Stomach (tissue), 19 donors: ENCODE measurements at places on chromosomes 1 and 21. TPM values are rescaled to one million over a fixed set of nuclear protein-coding genes. Genes with fewer than 3 reads are reported as not detected.
A peak's percentile ranks its signal among the peaks of the same experiment; 100 is the strongest.

COL11A1 gene
- not detected for total RNA-seq

GRCh38 chr1:86466986-86467385 lies 1.7 kb upstream of the CLCA1 start:
- DNase-seq: no peak

LRIF1 gene
- 4.8 TPM for total RNA-seq

DNA sequence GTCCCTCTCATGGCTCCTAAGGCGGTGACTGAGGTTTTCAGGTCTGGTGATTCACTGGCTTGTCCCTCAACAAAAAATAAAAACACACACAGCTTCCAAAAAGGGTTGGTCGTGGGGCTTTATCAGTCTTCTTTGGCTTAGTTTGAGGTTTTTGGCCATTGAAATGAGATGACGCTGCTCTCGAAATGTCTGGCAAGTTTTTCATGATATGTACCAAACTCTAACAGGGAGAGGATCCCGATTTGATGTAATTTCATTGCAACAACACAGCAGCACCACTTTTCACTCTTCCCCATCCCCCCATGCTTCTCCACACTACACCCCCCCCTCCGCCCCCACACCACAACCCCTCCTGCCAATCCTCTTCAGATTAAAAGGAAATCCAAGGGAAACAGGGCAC lies 187.1 kb upstream of the NFIA start:
- no peak for DNase-seq

GRCh38 chr1:89941110-89941766 lies 53.7 kb upstream of the ZNF326 start:
- no peak for DNase-seq

DNA sequence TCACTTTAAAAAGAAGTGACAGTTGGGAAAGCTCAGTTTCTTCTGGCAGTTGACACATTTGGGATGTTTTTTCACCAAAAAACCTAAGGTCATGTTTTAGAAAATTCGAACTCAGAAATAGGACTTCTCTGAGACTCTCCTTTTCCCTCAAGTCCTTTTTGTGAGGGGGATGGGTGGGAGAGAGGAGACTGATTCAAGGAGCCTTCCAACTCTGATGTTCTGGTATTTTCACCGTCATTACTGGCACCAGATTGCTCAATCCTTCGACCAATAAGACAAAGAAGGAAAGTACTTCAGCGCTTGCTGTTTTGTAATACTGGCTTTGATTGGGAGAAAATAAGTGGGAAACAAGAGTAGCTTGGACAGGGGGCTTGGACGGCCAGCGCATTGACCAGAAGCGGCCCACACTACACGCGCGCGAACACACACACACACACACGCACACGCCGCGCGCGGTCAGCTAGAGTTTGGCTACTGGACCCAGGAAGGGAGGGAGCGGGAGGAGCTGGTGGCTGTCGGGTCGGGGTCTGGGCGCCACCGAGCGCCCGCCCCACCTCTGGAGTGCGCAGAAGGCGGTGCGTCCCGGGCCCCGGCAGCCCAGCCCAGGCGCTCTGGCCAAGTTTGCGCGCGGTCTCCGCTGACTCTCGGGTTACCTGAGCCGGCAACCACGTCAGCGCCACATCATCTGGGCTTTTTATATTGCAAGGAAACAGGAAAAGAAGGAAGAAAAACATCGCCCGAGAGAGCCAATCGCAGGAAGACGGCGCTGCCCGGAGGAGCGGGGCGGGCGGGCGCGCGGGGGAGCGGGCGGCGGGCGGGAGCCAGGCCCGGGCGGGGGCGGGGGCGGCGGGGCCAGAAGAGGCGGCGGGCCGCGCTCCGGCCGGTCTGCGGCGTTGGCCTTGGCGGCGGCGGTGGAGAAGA lies at the start of gene KCNK1:
Gene KCNK1, plus strand, starts transcription at position 855 of the 921 bp plus-strand sequence. Its CDS starts 66 bp downstream, at position 921.
- peak; percentile 92 for DNase-seq

DNA sequence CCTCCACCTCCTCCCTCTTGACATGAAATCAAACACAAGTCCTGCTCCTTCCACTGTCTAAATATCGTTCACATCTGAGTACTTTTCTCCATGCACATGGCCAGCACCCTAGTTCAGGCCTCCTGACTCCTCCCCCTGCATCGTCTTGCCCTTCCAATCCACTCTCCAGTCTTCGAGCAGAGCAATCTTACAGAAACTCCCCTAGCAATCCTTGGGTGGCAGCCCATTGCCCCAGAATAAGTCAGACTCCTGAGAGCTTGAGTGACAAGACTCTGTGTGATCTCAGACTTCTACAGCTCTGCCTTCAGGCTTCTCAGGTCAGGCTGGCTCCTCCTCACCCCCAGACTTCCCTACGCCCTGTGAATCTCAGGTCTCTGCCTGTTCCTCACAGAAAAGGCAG lies 5.5 kb downstream of the SH2D2A start:
- DNase-seq: peak; percentile 36

DNA sequence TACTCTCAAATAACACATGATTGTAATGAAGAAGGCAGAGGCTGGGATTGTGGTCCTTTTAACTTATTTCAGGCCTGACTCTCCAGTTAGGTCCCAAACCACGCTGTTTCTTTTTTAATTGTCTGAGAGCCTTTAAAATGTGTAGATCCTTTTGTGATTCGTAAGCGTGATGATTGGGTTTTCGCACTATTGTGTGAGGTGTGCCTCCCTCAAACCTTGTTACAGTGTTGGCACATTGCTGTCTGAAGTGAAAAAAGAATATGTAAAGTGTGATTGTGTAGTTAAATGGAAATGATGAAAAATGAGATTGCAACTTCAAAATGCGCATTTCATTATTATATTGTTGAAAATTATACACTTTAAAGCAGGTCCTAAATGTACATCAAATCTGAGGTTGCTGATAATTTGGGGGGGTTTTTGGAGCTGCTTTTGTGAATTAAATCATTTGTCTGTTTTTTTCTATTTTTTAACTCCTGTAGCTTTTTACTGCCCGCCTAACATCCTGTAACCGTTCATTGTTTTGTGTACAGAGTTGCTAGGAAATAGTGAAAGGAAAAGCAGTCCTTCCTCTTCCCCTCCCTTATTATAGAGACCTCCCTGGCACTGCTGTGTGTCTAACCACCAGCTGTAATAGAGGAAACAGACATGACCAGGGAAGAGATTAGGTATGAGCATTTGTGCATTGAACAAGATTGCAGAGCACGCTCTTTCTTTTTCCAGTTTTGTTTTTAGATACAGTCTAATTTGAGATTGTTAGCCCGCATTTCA lies 43.3 kb downstream of the IARS2 start:
- DNase-seq: peak; percentile 67

PEAR1 gene
- 3.1 TPM for total RNA-seq

GRCh38 chr1:41359211-41360073 lies 1.8 kb upstream of the FOXO6 start:
- DNase-seq: peak; percentile 23

SELE gene
- not detected for total RNA-seq

DNA sequence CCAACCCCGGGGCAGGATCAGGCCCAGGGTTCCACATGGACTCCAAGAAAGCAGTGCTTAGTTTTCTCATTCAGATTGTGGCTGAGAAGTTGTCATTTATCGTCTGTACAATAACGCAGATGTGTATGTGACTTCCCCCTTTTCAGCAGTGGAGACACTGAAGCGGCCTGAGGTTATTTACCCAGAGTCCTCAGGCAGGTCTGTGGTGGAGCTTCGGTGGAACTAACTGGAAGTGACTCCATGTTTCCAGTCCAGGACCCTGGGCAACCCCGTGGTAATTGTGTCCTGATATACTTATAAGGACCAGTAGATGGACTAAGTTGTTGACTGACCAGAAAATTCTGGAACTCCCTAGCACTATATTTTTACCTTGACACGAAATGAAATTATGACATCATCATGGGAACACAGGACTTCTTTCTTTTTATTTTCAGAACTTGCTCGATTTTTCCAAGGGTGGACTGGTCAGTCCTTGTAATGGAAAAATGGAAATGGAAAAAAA lies 1.0 kb upstream of the IER5 start:
- DNase-seq: no peak

FTCD gene
- not detected for total RNA-seq

CDA gene
- total RNA-seq: not detected

DNA sequence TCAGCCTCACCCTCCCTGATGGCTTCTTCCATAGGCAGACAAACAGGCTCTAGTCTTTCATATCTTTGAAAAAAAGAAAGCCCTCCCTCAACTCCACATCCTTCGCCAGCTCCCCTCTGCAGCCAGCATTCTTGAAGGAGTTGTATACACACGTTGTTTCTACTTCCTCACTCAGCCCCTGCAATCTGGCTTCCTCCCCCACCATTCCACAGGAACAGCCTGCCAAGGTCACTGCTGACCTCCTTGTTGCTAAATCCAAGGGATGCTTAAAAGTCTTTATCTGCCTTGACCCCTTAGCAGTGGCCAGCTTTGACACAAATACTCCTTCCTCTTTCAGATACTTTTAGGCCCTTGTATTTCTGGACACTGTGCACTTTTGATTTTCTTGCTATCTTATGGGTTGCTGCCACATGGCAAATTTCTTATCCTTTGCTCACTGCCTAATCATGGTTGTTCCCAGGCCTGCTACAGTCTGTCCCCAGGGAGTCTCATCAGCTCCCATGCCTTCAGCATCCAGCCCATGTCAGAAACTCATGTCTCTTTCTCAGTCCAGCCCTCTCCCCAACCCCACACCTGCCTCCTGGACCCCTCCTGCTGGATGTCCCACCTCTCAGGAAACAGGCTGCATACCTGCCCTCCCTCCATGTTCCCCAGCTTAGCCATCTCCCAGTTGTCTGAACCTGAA lies 8.3 kb downstream of the FAM229A start:
- peak; percentile 83 for DNase-seq

- no peak for DNase-seq
Measured at GRCh38 chr1:183884526-183884925, 79.6 kb downstream of the RGL1 start.

- no peak for DNase-seq
Measured at GRCh38 chr21:39388811-39389155, 39.9 kb upstream of the HMGN1 start.

- no peak for DNase-seq
Measured at GRCh38 chr21:27647921-27648320, 681.0 kb upstream of the ADAMTS5 start.

SELL gene
- not detected for total RNA-seq

- no peak for DNase-seq
Measured at GRCh38 chr1:53628286-53628955, 110.5 kb downstream of the GLIS1 start.

GRCh38 chr1:22121421-22121911 lies 21.4 kb downstream of the WNT4 start:
- peak; percentile 61 for DNase-seq

S100A1 gene
- total RNA-seq: not detected

- peak; percentile 43 for DNase-seq
Measured at GRCh38 chr1:109790735-109791494, 27.2 kb upstream of the EPS8L3 start.

CSF1 gene
- 47.1 TPM for total RNA-seq

DNA sequence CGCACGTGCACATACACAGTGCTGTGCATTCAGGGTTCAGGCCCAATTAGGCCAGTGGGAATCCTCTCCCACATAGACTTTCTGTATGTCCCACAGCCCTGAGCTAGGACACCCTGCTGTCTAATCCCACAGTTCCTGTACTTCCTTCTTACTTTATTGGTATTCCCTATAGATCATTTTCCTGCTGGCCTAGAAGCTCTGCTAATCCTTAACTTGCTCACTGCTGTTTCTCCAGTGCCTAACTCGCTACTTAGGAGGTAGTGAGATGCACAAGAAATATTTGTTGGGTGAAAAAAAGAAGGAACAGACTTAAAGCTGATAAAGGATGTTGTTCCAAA lies 34.1 kb upstream of the FHAD1 start:
- DNase-seq: no peak

DNA sequence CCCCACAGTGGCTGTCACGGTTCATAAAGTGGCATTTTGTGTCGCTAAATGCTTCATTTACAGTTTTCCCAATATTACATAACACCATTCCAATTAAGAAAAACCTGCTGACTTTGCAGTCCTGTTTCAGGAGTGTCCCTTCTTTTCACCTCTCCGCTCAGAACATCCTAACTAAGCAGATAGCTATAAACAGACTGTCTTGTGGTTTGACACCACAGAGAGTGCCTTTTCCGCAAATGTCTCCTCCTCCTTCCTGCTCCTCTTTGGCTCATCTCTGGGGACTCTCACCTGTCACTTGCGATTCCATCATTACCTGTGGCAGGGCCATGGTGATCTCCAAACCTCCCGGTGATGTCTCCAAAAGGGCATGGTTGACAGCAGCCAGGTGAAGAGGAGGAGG lies 119.0 kb downstream of the CNIH3 start:
- no peak for DNase-seq

B3GALT5 gene
- 8.3 TPM for total RNA-seq

GRCh38 chr1:53769780-53770179 lies 30.8 kb upstream of the GLIS1 start:
- DNase-seq: no peak

TENT5C gene
- total RNA-seq: 14.7 TPM

- DNase-seq: no peak
Measured at GRCh38 chr1:201270616-201271390, 12.5 kb upstream of the PKP1 start.

ADCY10 gene
- total RNA-seq: not detected

DNA sequence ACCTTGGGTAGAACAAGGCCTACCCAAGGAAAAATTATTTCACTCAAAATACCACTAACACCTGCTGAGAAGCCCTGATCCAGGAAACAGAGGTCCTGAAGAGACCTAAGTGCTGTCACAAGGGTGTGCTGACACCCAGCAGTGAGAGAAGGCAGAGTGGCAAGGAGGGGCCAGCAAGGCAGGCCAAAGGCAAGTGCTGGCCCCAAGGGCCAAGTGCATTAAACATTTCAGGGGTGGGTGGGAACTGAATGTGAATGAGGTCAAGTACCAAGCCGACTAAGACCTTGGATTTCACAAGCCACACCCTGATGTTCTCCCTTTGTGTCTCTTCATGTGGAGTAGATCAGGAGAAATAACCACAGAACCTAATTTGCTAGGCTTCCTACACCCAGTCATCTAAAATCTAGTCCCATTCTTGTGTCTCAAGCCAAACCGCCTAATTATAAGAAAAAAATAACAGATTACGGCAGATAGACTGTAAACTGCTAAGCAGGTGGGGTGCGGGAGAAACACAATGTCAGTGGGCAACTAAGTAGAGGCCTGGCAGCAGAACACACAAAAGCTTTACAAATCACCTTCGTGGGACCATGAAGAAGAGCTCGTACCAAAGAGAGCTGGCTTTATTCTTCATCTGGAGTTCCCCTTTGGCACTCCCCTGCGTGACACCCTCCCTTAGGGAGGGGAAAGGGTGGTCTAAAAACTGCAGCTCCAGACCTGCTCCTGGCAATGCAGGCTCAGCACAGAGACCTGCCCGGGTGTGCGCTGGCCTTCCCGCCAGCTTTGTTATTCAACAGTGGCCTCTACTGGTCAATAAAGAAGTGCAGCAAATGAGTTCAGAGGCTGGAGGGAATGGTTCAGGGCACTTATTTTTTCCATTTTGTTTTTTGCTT lies 8.7 kb downstream of the UBE2G2 start:
- peak; percentile 61 for DNase-seq
